Activated CD4-positive, alpha-beta memory T cell treated with anti-CD3 and anti-CD28 coated beads, Interleukin-2, amount 10 ng/mL, durations not matched to agents 7 days and 5 days (primary cell): ENCODE measurements at places on chromosomes 3 and 15.

GRCh38 chr3:46508850-46509591, 11.2 kb downstream of the RTP3 start:
- H3K4me3 ChIP-seq: no peak overlapping the region
- no peaks in the 10 kb centered on the region for H3K36me3 ChIP-seq
- H3K27me3 ChIP-seq: peaks cover 9% of the 10 kb centered on the region
- H3K27ac ChIP-seq: no peak overlapping the region
- no peak for DNase-seq
- peaks cover 11% of the 10 kb centered on the region for H3K4me1 ChIP-seq

DNA sequence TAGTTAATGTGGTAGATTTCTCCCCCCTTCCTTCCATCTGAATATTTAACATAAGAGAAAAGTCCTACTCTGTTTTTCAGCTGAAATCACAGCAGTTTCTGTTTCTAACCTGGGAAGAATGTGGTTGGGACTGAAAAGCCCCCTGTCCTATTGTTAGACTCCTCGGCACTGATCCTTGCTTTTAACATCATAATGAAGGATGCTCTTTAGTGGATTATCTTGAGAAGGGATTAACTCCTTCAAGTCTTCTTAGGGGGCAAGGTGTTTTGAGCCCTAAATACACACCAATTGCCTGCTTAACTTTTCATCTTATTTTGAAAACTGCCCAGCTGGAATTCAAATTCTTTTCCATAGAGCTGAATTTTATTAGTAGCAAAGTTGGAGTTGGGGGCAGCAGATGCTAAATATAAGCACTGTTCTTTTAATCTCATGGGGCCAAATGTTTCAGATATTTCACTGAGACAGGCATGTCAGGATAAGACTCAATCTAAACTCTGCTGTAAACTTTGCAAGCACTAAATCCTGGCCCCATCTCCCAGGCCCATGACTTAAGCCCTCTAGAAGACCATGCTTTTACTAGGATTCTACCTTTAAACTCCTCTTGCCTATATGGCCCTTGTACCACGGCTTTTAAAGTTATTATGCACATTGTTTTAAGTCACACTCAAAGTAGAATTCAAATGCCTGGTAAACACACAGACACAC, 243.2 kb upstream of the NR2F2 start:
- no peak overlapping the region for H3K4me3 ChIP-seq
- H3K27ac ChIP-seq: no peak overlapping the region
- no peak for DNase-seq

GRCh38 chr15:39555885-39556284, 25.0 kb upstream of the THBS1 start:
- H3K27ac ChIP-seq: no peak overlapping the region
- no peak for DNase-seq
- no peaks in the 10 kb centered on the region for H3K36me3 ChIP-seq
- peaks cover 18% of the 10 kb centered on the region for H3K4me1 ChIP-seq
- H3K4me3 ChIP-seq: no peak overlapping the region

DNA sequence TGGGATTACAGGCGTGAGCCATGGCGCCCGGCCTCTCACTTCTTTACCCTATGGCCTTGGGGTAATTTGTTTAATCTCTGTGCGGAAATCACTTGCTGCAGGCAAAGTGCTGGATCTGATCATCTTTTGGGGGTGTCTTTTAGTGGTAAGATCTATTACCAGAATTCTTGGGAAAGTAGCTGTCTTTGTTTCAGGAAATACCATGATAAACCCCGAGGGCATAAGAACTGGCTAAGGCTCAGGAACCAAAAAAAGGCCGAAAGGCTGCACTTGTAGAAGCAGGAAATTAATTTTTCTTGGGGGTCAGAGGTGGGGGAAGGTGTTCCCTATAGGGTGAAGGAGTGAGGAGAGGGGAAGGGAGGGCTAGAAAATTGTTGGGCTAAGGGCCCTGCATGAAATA, 22.7 kb upstream of the IGF2BP2 start:
- H3K27ac ChIP-seq: no peak overlapping the region
- no peaks in the 10 kb centered on the region for H3K4me1 ChIP-seq
- no peak overlapping the region for H3K4me3 ChIP-seq
- peaks cover 14% of the 10 kb centered on the region for H3K27me3 ChIP-seq
- DNase-seq: no peak
